Ovary (tissue), 10 donors: ENCODE measurements at places on chromosomes 3 and 15. TPM values are rescaled to one million over a fixed set of nuclear protein-coding genes. Genes with fewer than 3 reads are reported as not detected.
A peak's percentile ranks its signal among the peaks of the same experiment; 100 is the strongest.

- DNase-seq: no peak
Measured at GRCh38 chr3:186166036-186166435, 57.1 kb upstream of the ETV5 start.

Gene FAM107A
- 14.4 TPM for total RNA-seq

DNA sequence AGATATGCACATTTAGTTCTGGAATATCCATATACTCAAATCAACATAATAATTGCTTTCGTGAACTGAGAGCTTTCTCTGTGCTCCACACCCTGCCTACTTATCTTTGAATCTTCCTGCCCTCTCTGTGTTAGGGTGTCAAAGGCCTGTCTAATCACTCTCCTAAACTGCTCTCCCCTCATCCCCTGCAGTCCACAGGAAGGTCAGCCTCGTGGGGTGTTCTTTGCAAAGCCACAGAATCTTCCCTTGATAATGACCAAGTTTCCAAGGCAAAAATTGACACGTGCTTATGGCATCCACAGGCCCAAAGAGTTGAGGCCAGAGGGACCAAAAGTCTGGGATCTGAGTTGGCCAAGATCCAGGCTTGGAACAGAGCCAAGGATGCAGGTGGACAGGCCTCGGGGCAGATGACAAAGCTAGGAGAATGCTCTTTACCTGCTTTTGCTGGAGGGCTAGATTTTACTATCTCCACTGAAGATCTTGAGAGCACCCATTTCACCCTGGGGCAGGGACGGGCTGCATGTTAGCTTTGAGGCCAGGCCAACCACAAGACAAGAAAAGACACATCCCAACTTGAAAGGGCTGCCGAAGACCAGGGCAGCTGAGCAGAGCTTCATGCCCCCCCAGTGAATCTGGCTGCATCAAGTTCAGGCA lies 20.4 kb downstream of the BHLHE40 start:
- DNase-seq: no peak

Gene SERPINI2
- total RNA-seq: 8.8 TPM

GRCh38 chr15:25670025-25670554 lies 193.0 kb downstream of the ATP10A start:
- DNase-seq: peak; percentile 54

DNA sequence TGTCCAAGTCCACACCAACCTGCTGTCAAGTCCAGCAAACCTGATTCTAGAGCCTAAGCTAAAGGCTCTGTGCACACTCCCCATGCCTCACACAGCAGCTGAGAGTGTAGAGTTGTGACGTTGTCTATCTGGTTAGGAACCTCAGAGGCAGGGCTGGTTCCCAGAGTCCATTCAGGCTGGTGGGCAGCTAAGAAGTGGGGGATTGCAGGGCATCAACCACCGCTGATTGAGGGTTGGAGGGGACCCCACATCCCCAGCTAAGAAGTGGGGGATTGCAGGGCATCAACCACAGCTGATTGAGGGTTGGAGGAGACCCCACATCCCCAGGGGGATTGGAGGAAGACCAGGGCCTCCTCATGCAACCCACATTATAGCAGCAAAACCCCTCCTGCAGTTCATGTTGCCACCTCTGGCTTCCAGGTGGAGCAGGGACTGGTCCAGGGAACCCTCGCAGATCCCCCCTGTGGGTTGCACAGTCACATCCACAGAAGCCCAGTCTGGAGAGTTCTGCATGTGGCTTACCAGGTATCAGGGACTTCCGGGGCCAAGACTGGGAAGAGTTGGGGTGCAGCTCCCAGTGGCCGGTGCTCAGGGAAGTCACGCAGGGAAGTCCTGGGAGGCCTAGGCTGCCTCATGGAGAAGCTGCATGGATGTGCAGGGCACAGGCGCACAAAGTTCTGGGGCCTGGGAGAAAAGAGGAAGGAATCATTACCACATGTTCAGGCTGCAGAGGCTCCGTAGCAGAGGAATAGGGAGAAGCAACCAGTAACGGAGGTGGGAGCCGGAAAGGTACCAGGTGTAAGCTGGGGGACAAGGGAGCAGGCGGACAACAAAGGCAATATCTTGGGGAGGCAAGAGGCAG lies 71.4 kb upstream of the PCSK6 start:
- DNase-seq: no peak

DNA sequence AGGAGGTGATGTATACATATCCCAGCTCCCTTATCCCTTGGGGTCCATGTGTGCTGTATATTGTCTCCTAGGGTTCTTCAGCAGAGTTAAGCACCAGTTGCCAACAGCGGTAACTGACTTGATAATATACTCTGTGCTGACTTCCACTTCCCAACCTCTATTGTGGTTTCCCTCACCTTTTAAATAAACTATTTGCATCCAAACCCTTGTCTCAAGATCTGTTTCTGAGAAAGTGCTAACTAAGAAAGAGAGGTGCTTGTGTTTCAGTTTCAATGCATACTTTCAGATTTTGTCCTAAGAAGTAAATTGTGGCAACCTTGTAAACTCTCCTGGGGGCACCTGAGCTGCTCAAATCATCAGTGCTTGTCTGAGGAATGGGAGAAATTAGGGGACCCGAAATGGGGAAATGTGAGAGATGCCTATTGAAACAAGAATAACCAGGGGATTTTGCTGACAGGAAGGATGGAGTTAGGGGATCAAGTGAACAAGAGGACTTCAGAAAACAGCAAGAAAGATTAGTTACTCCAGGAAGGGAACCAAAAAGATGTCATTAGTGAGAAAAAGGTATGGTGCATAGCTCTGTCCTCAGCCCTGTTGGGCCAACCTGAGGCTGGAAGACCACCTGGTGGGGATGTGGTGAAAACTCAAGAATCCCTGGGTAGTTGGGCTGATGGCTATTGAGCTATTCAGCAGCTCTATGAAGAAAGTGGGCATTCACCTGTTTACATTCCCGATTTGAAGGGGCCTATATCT lies 50.9 kb upstream of the MRPL3 start:
- DNase-seq: no peak

DNA sequence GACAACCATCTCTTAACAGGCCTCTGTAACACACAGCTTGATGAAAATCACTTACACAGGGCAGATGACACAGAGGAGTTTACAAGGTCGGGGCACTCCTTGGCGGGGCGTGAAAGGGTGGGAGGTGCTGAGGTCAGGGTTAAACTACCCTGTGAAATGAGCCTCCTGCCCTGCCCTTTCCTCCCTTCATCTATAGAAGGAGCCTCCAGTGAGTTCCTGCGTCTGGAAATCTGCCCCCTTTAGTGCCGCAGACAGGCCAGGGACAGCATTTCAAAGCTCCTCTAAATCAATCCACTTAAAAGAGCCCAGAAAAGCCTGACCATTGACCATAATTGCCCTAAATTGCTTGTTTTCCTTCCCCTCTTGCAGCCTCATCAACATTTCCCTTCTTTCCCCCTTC lies 1.9 kb downstream of the ROBO1 start:
- DNase-seq: no peak

Gene CKMT1A
- 0.92 TPM for total RNA-seq

Gene TNFAIP8L3
- total RNA-seq: 10.2 TPM

Gene IL5RA
- total RNA-seq: 0.99 TPM

DNA sequence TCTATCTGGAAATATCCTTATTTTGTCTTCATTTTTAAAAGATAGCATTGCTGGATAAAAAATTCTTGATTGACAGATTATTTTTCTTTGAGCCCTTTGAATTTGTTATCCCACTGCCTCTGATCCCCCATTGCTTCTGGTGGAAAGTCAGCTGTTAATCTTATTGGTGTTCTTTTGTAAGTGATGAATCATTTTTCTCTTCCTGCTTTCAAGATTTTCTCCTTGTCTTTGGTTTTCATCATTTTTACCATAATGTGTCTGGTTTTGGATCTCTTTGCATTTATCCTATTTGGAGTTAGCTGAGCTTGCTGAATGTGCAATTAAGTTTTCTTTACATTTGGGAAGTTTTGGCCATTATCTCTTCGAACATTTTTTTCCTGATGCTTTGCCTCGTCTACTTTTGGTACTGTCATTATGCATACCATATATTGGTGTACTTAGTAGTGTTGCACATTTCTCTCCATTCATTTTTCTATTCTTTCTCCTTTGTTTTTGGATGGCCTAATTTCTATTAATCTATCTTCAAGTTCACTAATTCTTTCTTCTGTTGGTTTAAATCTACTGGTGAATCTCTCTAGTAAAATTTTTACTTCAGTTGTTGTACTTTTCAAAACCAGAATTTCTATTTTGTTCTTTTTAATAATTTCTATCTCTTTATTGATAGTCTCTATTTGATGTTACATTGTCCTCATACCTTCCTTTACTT lies 440.0 kb upstream of the PROK2 start:
- no peak for DNase-seq

- DNase-seq: peak; percentile 68
Measured at GRCh38 chr15:56491110-56491722, 26.3 kb upstream of the MNS1 start.

DNA sequence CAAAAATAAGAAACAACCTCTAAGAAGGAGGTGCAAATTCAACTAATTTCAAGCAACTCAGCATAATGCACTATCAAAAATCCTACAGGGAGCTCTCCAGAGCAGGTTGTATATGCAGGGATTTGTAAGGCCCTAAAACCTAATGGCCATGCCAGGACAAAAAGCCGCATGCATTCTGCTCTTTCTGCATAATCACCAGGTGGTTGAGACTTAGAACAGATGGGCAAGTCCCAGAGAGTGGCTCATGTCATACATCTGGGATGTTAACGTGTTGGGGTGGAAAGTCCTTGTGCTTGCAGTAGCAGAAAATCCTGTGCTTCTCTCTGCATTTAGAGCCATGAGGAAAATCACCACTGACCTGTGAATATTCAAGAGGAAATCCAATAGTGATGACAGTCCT lies 1002.9 kb downstream of the AGBL1 start:
- no peak for DNase-seq

Gene STAC
- 0.58 TPM for total RNA-seq

DNA sequence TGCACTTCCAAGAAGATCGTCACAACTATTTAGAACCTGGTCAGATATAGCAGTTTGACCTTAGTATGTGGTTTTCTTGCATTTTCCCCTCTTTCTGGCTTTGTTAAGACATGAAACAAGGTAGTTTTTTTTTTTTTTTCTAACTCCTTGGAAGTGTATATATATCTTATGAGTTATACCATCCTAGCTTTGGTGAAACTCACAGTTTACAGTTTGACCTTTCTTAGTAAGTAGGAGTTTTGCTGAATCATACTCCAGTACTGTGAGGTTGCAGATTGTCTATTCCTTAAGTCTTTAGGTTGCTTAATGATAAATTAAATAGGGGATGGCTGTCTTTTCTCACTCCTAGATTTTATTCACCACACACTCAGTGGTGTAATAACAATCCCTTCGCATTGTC lies 325.0 kb downstream of the RBMS3 start:
- DNase-seq: no peak

DNA sequence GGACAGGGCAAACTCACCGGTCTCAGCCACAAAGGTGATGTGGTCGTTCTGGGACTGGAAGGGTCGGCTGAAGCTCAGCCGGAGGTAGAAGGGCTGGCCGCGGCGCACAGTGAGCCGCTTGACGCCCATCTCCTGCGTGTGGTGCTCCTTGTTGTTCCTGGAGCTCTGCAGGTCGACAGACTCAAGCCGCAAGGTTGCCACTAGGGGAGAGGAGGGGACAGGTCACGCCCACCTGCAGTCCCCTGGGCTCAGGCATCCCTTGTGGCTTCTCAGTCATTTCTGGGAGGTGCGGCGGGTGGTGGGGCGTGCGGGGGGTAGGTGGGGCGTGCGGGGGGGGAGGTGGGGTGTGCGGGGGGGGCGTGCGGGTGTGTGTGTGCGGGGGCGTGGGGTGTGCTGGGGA lies 26.7 kb upstream of the TGM5 start:
- no peak for DNase-seq

DNA sequence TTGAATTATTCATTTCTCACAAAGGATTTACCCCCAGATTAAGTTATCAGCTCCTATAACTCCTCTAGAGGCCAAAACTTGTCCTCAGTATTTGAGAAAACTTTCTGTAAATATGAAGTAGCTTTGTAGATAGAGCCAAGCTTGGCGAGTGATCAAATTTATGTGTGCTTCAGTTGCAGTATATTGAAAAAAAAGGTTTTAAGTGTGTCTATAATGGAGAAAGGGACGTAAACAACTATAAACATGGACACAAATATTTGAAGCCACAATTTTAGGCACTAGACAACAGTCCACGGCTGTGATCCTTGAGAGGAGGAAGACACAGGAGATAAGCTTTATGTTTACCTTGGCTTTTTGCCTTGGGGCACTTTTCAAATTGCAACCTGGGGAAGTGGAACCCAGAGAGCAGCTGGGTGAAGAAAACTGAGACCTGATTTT lies 118.7 kb downstream of the THRB start:
- DNase-seq: no peak

- no peak for DNase-seq
Measured at GRCh38 chr15:33188641-33189257, 5.8 kb downstream of the FMN1 start.

DNA sequence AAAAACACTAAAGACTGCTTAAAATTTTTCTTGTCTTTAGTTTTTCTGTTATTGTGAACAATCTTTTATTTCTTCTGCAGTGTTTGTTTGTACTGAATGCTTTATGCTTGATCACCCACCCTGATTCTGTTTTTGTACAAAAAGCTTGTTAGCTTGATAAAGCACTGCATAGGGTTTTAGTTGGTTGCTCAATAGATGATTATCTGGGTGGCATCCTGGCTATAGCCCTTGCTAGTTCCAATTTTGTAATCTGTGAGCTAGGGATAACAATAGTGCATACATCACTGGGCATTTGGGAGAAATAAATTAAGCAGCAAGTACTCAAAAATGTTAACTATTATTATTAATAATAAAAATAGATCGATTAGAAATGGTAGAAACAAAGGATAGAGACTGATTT lies 102.3 kb downstream of the ZPLD1 start:
- DNase-seq: no peak

GRCh38 chr15:64162478-64162868 lies 349 bp downstream of the PPIB start:
- DNase-seq: no peak

GRCh38 chr3:56443372-56443771 lies 24.9 kb downstream of the ERC2 start:
- no peak for DNase-seq

Gene ATP13A4
- total RNA-seq: 0.51 TPM

DNA sequence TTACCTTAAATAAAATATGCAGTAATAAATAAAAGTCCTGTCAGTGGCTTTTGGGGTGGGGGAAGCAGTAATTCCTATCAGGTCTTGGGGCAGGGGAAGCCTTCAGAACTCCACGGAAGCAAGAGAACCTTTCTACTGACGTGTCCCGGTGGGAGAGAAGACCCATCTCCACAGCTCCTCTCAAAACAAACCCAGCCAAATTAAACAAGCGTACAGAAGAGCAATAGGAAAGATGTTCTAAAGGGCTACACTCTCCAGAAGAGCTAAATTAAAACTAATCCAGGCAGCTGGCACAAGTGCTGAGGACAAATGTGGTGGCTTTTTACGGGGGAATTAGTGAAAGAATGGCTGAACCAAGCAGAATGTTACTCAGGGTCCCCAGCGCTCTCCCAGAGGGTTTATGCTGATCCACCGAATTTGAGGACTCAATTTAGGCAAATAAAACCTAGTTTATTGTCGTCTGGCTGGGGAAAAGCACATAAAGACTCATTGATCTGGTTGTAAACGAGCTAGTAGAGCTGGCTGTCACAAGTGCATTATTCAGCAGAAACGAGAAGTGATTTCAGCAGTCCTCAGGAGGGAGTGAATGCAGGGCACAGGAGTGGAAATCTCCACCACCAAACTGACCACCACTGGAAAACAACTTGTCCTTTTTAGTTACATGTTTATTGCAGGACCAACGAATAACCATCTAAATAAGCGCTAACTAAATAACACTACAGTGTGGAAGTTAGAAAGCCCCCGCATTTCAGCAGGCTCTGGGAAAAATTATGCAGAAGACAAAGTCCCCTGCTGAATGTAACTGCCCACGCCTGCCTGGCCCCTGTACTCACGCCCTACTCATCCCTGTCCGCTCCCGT lies 13.5 kb downstream of the BFSP2 start:
- DNase-seq: no peak
